Esophagus mucosa (tissue), 1 donor: ENCODE measurements at places on chromosomes 16 and 17.

GRCh38 chr17:9926150-9926804, 21.2 kb upstream of the RCVRN start:
- ATAC-seq, result no peak

GRCh38 chr17:43025766-43026537, 921 bp downstream of the RND2 start:
- no peak for ATAC-seq

DNA sequence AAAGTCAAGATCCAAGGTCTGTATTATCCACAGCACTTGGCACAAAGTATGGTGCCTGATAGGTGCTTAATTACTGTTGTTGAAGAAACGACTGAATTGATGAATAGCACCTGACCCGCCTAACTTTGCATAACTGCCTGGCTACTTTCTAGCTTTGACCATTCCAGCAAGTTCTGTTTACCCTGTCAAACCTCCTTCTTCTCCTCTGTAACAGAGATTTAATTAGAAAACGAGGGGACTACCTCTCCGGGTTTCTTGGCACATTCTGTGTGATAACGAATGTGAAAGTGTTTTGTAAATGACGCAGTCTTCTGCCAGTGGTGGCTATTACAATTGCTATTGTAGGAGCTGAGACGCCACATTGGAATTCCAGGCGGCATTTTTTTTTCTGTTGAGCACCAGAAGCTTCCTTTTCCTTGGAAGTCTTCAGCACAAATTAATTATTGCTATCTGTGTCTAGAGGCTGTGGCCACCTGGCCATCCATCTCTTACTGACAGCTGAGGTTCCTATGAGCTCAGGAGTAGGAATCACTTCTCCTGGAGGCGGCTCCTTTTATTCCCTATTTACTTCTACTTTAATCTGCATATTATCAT, 522.9 kb downstream of the HS3ST4 start:
- no peak for ATAC-seq

- peak; percentile 22 for ATAC-seq
Observed at GRCh38 chr16:48622456-48623303, 12.7 kb upstream of the N4BP1 start.

- ATAC-seq, result peak; percentile 7
Observed at GRCh38 chr17:64767269-64767997, 105.3 kb upstream of the SMURF2 start.

- peak; percentile 73 for ATAC-seq
Observed at GRCh38 chr17:29007860-29008455, 2.1 kb upstream of the SEZ6 start.

GRCh38 chr17:83014940-83015910, 64.2 kb upstream of the METRNL start:
- ATAC-seq, result no peak

GRCh38 chr16:24689128-24689527, 40.3 kb upstream of the TNRC6A start:
- no peak for ATAC-seq
